Muscle of leg (tissue), 16 donors: ENCODE measurements at places on chromosomes 12 and 14. TPM values are rescaled to one million over a fixed set of nuclear protein-coding genes. Genes with fewer than 3 reads are reported as not detected.

Gene ENDOU
- 0.23 TPM for polyA plus RNA-seq

Gene ANKRD33
- polyA plus RNA-seq, result 0.09 TPM

Gene PLEKHG3
- polyA plus RNA-seq, result 28.5 TPM

Gene OTOGL
- 0.23 TPM for polyA plus RNA-seq

GRCh38 chr14:57346741-57347140 is 43.6 kb upstream of the NAA30 start:
- no peak for DNase-seq

DNA sequence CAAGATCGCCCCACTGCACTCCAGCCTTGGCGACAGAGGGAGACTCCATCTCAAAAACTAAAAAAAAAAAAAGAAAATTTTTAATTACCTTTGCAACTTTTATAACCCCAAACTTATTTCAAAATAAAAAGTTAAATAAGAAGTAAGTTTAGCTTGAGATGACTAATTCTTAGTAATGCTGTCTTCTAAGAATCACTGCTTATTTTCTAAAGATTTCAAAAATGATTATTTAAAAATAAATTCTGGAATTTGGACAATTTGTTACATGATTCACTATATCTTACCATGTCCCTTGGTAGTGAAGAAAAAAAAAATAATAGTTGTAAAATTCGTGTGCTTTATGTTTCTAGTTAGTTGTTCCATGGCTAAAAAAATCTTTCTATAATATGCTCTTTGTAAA is 11.6 kb upstream of the HECTD1 start:
- DNase-seq, result no peak

DNA sequence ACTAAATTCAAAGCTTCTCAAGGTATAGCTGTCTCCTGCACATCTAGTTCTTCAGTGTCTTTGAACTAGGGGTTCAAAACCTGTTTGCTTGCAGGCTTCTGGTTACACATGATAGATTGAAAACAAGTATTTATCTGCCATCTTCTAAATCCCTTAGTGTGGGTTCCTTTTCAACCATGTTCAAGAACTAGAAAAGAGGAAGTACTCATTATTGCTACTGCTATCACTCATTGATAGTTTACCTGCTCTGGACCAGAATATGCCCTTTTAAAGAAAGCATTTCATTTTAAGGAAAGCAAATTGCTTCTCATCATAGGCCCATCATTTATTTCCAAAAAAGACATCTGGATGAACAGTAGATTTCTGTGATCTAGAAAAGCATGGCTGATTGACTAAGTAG is 37.1 kb upstream of the VSX2 start:
- DNase-seq, result no peak

- no peak for DNase-seq
Measured at GRCh38 chr12:131340616-131341210, 370.2 kb upstream of the SFSWAP start.

GRCh38 chr12:131711551-131712205 is 788 bp downstream of the SFSWAP start:
- no peak for DNase-seq

GRCh38 chr12:45296046-45296586 is 80.2 kb downstream of the ANO6 start:
- no peak for DNase-seq
